CD4-positive, alpha-beta T cell treated with Interleukin-21 for 1 hour (primary cell): ENCODE measurements at places on chromosomes 5 and 9.

DNA sequence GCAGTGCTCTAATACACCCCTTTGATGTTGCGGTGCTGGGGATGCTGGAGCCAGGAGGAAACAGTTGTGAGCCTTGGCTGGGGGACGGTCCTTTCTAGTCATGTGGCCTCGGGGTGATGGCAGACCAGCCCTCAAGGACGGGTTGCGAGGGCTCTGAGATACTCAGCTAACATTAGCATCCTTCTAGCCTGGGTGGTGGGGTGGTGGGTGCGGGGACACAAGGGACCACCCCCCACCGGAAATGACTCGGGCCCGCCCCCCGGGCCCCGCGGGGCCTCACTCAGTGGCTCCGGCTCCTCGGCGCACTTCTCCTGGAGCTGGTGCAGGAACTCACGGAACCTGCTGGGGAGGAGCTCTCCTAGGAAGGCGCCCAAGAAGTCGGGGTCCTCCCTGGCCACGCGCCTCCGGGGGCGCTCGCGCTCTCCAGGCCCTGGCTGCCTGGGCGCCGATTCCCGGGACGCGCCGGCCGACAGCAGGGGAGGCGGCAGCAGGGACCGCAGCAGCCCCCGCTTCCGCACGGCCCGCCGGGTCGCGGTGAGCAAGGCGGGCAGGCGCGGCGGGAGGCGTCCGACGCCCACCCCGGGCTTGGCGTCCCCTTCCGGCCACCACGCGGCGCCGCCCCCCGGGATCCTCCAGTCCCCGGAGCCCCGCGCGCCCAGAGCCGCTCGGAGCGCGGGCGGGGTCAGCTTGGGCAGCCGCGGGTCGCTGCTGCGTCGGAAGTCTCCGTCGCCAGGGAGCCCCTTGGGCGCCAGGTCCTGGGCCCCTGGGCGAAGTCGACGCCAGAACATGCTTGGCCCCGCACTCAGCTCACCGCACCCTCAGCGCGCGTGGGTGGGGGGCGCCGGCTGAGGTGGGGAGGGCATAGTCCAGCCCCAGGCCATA lies 873 bp downstream of the C9orf50 start:
- no peak for DNase-seq

DNA sequence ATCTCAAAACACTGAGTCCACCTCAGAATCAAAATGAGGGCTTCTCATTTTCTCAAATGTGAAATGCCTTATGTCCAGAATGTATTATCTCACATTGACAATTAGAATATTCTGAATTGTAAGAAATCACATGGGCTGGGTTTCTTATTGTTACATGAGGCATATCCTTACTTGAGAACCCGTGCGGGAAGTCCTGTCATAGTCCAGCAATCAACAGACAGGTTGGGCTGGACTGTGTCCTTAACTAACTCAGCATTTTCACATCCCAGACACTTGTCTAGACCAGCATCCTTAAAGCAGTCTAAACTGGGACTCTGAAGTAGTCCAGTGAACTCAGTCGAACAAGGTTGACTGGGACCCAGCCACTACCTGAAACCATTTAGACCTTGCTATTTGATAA lies 267.6 kb downstream of the CETN3 start:
- DNase-seq: no peak

GRCh38 chr5:68962757-68963484 lies 130.9 kb upstream of the SLC30A5 start:
- DNase-seq: peak; percentile 4

- no peak for DNase-seq
Measured at GRCh38 chr5:93576994-93577853, 3.8 kb downstream of the NR2F1-AS1 start.

GRCh38 chr5:157541447-157542118 lies 34.0 kb downstream of the ADAM19 start:
- DNase-seq: peak; percentile 57

DNA sequence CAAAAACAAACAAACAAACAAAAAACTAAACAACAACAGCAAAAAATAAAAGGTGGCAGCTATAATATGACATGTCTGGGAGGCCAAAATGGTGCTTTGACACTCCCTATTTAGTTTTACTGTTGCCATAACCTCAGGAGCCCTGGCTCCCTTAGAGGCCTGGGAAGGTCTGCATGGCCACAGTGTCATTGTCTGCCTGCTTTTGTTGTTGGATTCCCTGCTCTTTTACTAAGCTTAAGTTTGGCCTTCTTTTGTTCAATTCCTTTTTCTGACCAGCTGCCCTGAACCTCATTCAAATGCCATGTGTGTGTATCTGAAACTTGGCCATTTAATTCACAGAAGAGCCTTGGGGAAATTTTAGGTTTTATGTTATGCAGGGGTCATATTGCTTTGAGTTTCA lies 458.2 kb downstream of the TMEM232 start:
- no peak for DNase-seq

- DNase-seq: peak; percentile 81
Measured at GRCh38 chr5:50751064-50751657, 84.7 kb downstream of the PARP8 start.

GRCh38 chr5:143229896-143230675 lies 173.4 kb downstream of the NR3C1 start:
- peak; percentile 56 for DNase-seq

- no peak for DNase-seq
Measured at GRCh38 chr9:109789971-109790370, 10.0 kb downstream of the PALM2AKAP2 start.

GRCh38 chr5:57741336-57741735 lies 258.7 kb upstream of the ACTBL2 start:
- DNase-seq: no peak
